ENCODE measurements at places on chromosomes 12 and 14.

- DNase-seq: no peak
Measured at GRCh38 chr12:22266101-22266500, 68.4 kb downstream of the ST8SIA1 start.

DNA sequence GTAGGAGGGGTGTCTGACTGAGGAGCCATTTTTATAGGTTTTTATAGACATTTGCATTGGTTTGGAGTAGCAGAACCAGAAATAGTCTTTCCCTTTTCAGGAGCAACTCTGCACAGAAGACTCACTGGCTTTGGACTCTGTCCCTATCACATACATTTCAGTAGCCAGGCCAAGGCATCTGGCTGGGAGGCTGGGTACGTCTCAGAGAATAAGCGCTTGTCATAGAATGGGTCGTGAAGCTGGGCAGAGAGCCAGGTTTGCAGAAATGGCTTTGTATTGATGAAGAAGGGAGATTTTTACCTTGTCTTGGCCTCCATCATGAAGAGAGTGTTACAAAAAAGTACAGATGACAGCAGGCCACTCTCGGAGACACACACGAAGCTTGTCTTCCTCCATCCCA is 98.6 kb downstream of the CACNA1C start:
- DNase-seq: no peak

DNA sequence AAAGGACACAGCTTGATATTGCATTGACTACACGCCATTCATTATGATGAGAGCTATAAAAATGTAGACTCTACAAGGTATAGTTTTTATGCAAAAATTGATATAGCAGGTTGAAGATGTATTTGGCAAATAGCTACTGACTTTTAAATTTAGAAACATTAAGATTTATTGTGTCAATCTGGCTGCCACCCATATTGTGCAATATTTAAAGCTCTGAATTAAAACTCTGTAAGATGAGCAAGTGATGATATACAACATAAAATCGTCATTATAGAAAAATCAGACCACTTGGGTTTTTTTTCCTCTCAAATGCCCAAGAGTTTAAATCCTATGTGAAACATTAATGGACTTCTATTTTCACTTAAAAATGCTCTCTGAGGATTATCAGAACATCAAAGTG is 36.8 kb upstream of the E2F7 start:
- DNase-seq: no peak

DNA sequence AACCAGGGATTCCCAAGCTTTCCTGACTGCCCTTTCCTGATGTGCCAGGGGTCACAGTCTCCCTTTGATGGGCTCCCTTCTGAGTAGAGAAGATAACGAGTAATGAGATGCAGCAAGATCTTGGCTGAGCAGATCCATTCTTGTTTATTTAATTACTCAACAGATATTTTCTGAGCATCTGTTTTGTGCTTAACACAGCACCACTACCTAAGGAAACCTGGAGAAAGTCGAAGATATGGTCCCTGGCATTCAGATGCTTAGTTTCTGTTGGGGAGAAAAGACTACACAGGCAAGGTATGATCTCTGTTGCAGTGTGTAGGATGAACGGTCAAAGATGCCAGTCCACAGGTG is 3.9 kb downstream of the AJUBA start:
- DNase-seq: no peak

DNA sequence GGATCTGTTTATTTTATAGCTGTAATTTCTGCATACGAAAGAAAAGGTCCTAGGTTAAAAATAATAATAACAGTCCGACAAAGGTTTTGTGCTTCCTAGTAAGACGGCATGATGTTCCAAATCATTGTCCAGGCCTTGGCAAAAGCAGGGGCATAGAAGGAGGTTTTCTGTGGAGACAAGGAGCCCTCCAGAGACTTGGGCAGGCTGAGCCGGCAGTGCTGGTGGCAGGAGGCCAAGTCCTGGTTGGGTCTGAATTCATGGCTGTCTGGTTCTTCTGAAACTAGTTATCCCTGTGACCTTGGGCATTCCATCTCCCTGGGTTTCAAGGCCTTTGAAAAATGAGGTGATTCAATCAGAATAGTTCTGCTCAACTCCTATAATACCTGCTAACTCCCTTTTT is 44.0 kb downstream of the KCNK13 start:
- DNase-seq: no peak

GRCh38 chr12:119180380-119181040 is 1.8 kb downstream of the HSPB8 start:
- DNase-seq: no peak

GRCh38 chr12:130396667-130397066 is 59.0 kb downstream of the PIWIL1 start:
- DNase-seq: no peak

DNA sequence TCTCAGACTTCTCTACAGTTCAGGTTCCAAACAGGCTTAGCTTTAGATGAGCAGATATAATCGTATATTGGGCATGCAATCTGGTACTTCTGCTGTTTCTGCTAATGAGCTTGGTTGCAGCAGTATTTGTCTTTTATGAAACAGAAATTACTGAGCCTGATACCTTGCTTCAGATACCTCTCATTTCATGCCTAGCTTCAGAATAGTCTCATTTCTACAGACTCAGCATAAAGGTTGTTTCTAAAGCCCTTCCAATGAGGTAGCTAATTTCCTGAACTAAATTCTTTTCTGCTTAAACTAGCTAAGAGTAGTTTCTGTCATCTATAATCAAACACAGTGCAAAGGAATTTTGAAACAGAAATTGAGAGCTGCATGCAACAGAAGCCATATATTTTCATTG is 275.0 kb upstream of the KITLG start:
- no peak for DNase-seq

DNA sequence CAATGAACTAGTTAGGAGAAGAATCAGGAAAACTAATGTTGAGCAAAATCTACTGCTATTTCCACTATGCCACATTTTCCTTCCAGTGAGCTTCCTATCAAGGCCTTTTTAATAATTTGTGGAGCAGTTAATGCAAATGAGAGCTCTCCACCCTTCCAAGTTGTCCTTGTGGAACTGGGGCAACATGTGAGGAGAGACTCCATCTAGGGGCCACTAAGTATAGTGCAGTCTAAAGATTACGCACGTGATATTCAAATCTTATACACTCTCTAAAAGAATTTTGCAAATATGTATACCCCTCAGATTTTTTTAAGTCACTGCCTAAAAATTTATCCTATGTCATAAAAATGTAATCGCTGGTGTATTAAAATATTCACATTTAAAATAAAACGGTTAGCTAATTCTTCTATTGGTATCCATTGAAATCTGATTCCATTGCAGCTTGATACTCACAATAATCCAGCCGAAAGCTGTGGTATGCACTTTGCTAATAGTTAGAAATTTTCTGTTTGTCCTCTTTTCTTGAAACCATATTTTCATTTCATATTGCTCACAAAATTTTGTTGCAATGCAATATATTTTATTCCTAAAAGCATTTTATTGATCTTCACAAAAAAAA is 100.1 kb downstream of the PAH start:
- no peak for DNase-seq

DNA sequence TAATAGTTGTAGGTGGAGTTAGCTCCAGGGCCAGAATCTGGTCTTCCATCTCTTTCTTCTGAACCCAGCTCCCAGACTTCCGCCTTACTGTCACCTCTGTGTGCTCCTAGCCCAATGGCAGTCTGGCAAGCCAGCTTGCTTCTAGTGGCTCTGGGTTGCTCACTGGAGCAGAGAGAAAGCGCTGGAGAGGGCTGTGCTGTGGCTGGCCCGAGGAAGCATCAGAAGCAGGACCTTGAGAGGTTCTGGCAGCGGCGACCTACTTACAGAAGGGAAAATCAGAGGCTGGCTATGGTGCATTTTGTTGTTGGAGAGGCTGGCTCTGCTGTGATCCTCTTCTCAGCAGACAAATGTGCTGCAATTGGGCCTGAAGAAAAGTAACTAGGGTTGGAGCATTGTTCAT is 28.6 kb downstream of the KCNA5 start:
- DNase-seq: no peak

- DNase-seq: no peak
Measured at GRCh38 chr14:79197516-79197915, 1013.8 kb downstream of the DIO2 start.

GRCh38 chr14:35879151-35879648 is 53.1 kb downstream of the BRMS1L start:
- no peak for DNase-seq

DNA sequence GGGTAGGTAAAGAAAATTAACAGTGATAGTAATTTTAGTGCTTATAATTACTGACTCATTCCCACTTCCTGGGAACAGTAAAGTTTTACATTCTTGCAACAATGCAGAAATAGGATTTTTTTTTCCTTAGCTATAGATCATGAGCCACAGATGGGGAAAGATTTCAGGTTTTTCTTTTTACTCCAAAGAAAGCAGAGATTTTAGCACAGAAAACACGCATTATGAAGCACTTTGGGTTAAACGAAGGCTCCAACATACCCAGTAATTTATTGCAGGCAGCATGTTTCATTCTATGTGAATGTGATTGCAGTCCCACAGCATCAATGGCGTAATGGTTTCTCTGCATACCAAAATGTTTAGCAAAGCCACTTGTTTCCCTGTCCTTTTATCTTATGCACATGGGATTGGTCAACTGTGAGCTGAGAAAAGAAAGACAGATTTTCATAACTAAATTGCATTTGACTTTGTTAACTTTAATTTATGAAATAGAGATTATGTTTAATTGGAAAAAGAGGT is 124.6 kb upstream of the E2F7 start:
- DNase-seq: no peak

GRCh38 chr12:74293689-74294131 is 243.9 kb upstream of the ATXN7L3B start:
- DNase-seq: no peak

DNA sequence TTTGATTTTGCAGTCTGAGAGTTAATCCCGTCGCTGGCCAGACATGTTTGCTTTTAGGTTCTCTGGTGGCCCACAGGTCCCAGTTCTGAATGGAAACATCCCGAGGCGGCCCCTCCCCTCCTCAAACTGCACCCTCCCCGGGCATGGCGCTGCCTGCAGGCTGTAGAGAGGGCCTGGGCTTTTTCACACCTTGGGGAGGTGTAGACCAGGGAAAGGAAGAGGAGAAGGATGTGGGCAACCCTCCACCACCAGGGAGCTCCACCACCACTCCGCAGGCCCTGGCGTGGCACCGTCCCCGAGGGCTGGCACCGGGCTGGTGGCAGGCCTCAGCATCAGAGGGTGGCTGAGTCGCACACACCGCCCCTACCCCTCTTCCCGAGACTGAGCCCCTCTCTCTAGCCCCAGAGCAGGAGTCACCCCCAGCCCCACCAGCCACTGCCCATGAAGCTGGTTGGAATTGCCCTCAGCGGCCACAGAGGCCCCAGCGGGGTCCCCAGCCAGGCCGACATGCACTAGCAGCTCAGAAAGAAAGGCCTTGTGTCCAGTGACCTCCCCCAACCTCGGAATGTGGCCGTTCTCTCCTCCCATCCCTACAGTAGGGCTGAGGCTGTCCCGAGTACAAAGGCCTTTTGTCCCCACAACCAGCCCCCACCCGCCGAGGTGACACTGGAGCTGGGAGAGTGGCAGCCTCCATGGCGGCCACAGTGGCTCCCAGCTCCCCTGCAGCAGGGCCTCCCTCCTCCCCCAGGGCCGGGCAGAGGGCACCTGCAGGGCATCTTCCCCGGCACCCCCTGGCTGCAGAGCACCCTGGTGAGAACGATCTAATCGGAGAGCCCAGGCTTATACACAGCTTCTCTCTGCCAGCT is 23.5 kb upstream of the INF2 start:
- no peak for DNase-seq

- no peak for DNase-seq
Measured at GRCh38 chr14:95043732-95044462, 113.4 kb downstream of the DICER1 start.

DNA sequence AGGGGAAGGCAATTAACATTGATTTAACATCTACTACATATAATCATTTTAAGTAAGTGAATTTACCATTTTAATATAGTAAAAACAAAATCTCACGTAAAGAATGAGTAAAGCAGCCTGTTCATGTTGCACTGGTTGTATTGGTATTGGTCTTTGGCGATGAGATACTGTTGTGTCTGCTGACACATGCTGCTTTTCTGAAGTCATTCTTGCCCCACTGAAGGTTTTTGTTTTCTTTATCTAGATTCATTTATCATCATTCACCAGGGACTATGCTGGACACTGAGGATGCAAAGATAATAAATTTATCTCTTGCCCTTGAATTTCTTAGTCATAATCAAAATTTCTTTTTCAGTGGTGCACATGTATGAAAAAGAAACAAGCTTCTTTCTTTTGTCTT is 246.2 kb upstream of the NPAS3 start:
- no peak for DNase-seq

DNA sequence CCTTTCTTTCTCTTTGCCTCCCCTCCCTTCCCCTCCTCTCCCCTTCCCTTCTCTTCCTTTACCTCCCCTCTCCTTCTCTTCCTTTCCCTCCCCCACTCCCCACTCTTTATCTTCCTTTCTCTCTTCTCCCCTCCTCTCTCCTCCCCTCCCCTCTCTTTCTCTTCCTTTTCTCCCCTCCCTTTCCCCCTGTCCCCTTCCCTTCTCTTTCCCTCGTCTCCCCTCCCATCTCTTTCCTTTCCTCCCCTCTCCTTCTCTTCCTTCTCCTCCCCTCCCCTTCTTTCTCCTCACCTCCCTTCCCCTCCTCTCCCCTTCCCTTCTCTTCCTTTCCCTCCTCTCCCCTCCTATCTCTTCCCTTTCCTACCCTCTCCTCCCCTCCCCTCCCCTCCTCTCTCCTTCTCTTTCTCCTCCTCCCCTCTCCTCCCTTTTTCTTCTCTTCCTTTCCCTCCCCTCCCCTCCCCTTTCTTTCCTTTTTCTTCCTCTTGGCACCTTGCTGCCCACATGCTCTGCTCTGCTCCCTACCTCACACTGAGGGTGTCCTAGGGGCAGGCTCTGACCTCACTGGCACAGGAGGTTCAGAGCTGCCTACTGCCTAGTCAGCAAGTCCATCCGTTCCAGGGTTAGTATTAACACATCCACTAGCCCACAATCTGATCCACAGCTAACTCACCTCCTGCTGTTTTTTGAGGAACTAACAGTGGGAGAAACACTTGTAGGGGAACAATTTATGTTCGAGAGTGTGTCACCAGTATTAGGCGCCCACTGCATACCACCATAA is 101.0 kb downstream of the NUAK1 start:
- DNase-seq: no peak

Measured in glomerular endothelial cell (primary cell).